ENCODE measurements at places on chromosomes 2 and 18. TPM values are rescaled to one million over a fixed set of nuclear protein-coding genes. Genes with fewer than 3 reads are reported as not detected.

PCARE gene
- total RNA-seq, result not detected

DNA sequence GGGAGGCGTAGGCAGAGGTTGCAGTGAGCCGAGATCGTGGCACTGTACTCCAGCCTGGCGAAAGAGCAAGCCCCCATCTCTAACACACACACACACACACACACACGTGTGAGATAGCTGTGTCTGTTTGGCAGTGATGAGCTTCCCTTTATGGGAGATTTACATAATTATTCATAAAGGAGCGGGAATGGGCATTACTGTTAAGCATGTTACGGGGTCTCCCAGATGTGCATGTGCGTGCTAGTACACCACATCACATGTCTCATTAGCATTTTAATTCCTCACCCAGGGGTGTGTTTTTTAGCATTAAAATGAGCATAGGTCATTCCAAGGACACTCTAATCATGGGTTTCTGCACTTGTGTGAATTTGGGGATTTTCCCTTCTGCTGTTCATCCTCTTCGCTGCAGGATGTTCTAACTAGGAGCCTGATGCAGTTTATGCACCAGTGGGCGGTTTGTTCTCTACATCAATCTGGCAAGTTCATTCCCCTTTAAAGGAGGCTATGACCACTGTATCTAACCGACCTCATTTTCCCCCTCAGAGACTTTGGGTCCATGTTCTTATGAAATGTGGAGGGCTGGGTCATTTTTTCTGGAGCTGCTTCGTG is 1.0 kb upstream of the FAM178B start:
- no peaks in the 10 kb centered on the region for H3K27me3 ChIP-seq
- no peaks in the 10 kb centered on the region for H3K4me1 ChIP-seq
- no peak for DNase-seq
- no peak overlapping the region for H3K4me3 ChIP-seq

DNA sequence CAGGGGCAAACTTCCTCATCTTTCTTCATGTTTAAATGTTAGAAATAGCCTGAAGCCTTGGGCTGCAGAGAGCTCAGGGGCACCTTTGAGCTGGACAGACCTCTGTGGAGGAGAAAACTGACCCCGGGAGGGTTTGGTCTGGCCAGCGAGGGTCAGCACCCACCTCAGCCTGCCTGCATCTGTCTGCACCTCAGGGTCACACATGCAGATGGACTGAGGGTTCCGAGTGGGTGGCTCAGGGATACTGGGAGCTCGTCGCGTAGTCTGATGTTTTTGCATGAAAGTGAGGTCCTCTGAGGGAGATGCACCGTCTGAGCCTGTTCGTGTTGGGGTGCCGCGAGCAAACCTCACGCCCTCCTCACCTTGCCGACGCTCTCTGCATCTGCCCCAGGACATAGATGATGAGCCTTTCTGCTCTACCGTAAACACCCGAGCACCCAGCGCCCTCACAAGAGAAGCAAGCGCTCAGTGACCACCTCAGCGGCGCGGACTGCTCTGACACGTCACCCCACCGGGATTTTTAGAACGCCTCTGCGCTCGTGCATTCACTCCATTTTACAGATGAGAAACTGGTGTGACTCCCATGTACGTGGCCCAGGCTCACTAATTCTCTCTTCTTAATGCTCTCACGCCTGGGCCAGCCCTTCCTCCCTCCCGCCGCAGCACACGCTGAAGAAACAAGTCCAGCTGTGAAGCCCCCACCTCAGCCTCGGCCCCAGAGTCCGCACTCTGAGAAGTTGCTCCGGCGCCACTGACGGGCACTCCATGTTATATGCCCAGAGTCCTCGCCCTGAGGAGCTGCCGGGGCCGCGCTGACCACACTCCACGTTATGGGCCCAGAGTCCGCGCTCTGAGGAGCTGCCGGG is 9.5 kb downstream of the KCNG2 start:
- no peak overlapping the region for H3K4me3 ChIP-seq
- DNase-seq, result no peak
- no peak overlapping the region for H3K27ac ChIP-seq

DNA sequence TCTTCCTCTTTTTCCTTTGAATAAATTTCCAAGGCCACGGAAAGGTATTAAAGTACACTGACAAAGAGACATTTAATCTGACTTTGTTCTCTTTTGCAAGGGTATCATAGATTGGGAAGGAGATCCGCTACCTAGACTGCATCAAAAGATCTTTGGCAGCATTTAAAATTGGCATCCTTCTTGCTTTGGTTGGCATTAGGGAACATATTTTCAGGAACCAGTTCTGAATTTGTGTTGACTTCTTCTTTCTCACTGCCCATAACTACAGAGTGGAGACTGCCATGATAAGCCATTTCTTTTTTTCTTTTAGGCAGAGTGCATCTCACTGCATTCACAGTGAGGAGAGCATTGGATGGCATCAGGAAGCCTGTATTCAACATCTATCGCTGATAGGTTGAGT is 83.4 kb downstream of the DOCK10 start:
- H3K27me3 ChIP-seq, result no peaks in the 10 kb centered on the region
- DNase-seq, result no peak
- H3K36me3 ChIP-seq, result no peaks in the 10 kb centered on the region
- H3K27ac ChIP-seq, result no peak overlapping the region

GRCh38 chr2:54419855-54420523 is 36.1 kb upstream of the SPTBN1 start:
- H3K4me3 ChIP-seq, result no peak overlapping the region
- DNase-seq, result no peak
- H3K27ac ChIP-seq, result no peak overlapping the region
- no peaks in the 10 kb centered on the region for H3K4me1 ChIP-seq
- no peaks in the 10 kb centered on the region for H3K36me3 ChIP-seq
- no peaks in the 10 kb centered on the region for H3K27me3 ChIP-seq

DNA sequence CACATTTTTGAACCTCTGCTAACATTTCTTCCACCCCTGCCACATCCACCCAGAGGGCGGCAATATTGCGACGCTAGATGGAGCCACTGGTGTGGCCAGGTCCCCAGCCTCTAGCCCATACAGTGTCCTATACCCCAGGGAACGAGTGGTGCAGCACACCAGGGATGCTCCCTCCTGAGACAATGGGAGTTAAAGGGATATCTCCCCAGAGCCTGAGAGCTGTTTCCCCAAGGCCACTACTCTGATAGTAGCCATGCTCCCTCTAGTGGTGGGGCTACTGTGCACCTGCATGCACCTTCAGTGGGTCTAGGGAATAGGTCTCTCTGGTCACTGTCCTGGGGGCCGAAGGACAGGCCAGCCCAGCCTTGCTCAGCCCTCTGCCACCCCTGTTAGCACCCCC is 336.4 kb upstream of the FSHR start:
- H3K4me3 ChIP-seq, result no peak overlapping the region
- H3K4me1 ChIP-seq, result no peaks in the 10 kb centered on the region
- peak; percentile 61 for DNase-seq
- H3K27me3 ChIP-seq, result no peaks in the 10 kb centered on the region

GRCh38 chr18:43004421-43004820 is 111.1 kb downstream of the RIT2 start:
- no peak for DNase-seq
- no peak overlapping the region for H3K4me3 ChIP-seq
- H3K27ac ChIP-seq, result no peak overlapping the region
- no peaks in the 10 kb centered on the region for H3K27me3 ChIP-seq

GRCh38 chr2:75113231-75113869 is 86.0 kb downstream of the TACR1 start:
- H3K36me3 ChIP-seq, result no peaks in the 10 kb centered on the region
- no peaks in the 10 kb centered on the region for H3K27me3 ChIP-seq

GRCh38 chr2:72548081-72548764 is 277.6 kb downstream of the EXOC6B start:
- no peak overlapping the region for H3K4me3 ChIP-seq
- H3K27ac ChIP-seq, result no peak overlapping the region
- H3K4me1 ChIP-seq, result peaks cover 34% of the 10 kb centered on the region
- DNase-seq, result peak; percentile 61
- H3K36me3 ChIP-seq, result no peaks in the 10 kb centered on the region

PROKR1 gene
- 0.09 TPM for total RNA-seq

Measured in Caco-2 (cell line).